ENCODE measurements at places on chromosomes 6 and 20.

DNA sequence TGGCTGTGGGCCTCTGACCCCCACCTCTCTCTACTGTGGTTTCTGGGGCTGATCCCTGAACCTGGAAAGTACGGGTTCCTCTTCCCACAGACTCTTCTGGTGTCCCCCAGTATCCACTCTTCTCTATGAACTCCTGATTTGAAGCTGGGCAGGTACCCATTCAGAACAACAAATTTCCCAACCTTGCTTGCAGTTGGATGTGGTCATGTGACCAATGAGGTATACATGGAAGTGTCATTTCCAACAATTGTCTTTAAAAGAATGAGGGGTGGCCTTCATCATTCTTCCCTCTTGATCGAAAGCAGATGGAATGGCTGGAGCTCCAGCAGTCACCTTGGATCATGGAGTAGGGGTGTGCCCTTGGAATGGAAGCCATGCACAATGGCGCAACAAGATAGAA, 128.0 kb upstream of the MLN start:
- DNase-seq, result no peak

- DNase-seq, result no peak
These were observed 27.3 kb upstream of the TCP11 start for GRCh38 chr6:35168461-35168861.

- DNase-seq, result no peak
These were observed 949.6 kb downstream of the TBC1D32 start for GRCh38 chr6:120384671-120385070.

DNA sequence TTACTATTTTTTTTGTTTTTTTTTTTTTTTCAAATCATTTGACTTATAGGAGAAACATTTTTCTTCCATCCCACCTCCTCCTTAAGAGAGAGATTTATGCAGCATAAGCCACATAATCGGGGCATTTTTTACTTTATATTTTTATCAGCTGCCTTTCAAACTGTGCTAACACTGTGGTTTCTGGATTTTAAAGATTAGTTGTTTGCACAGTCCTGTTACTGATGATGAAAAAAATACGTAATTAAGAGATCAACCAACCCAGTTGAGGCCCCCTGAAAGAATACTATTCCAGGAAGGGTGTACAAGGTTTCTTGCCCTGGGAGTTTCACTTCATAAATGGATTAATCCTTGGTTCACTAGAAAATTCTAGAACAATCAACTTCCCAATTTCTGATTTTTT, 68.3 kb downstream of the MMS22L start:
- DNase-seq, result no peak

DNA sequence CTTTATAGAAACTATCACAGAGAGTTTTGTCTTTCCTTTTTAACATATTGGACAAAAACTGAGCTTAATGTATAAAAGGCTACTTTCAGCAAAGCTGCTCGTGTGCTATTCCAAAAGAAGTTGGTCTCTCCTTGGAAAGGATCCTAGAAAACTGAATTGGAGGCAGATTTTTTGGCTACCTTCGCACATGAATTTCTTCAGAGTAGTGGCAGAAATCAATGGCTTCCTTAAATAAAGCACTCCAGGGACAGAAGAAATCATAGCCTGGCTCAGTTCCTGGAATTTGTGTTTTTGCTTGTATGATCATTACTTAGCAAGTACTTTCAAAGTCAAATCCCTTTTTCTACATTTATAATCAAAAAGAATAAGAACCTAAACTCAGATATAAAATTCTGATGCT, 780.3 kb downstream of the PHF3 start:
- no peak for DNase-seq

- no peak for DNase-seq
These were observed 47.5 kb downstream of the CHMP4B start for GRCh38 chr20:33858666-33859065.

DNA sequence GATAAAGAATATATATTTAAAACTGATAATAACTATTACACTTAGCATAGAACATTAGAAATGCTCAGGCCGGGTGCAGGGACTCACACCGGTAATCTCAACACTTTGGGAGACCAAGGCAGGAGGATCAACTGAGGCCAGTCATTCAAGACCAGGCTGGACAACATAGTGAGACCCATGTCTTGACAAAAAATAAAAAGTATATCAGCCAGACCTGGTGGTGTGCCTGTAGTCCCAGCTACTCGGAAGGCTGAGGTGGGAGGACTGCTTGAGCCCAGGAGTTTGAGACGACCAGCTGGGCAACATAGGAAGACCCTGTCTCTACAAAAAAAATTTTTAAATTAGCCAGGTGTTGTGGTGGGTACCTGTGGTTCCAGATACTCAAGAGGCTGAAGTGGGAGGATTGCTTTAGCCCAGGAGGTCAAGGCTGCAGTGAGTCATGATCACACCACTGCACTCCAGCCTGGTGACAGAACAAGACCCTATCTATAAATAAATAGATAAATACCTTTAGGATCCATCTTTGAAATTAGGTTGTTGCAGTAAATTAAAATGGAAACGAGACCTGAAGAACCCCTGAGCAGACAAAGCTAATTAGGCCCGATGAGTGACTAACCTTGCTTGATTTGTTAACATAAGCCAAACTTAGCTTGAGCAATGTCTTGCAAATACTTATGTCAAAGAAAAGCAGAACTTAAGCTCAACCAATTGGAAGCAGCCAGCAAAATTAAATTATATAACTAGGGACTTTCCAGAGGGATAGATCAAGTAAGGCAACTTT, 75.8 kb upstream of the E2F3 start:
- no peak for DNase-seq

GRCh38 chr6:124983383-124984083, 21.3 kb downstream of the RNF217 start:
- DNase-seq, result no peak

DNA sequence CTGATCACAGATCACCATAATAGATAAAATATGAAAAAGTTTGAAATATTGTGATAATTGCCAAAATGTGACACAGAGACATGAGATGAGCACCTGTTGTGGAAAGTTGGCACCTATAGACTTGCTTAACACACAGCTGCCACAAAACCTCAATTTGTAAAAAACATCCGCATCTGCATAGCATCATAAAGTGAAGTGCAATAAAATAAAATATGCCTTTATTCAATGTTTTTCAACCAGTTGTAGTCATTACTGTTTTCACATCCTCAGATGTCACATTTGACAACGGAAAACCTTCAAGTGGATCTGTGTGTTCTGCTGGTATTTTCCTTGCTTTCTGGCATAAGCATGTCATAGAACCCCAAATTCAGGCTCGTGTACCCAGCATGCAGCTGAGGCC, 50.2 kb upstream of the IFNGR1 start:
- no peak for DNase-seq

GRCh38 chr20:33986560-33987216, 7.0 kb upstream of the RALY start:
- DNase-seq, result no peak

DNA sequence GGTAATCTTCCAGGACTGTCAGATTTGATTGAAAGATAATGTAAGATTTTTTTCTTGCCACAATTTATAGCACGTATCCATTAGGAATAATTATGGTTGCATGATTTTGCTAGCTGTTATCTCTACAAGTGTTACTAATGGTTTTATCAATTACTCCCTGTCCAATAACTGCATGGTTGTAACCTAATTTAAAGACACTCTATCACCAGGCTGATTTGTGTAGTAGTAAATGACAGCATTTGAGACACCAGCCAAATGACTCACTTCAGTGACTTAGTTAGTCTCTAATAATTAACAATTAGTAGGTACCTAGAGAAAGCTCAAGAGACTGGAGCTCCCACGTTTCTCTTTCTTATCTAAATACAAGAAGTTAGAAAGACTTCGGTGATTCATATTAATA, 453.8 kb upstream of the POU3F2 start:
- no peak for DNase-seq

DNA sequence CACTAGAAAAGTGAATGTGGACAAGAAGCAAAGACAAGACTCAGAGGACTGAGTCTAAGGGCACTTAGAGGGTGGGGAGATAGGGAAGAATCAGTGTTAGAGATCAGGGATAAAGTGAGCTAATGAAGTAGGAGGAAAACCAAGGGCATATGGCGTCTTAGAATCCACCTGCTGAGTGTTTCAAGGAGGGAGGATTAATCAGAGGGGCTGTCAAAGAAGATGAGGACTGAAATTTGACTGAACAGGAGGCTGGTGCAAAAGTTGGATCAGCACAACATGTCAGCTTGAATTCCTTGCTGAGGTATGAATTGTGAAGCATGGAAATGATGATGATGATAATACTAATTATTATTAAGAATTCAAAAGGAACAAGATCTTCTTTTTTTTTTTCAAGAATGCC, 39.4 kb downstream of the PLCB4 start:
- DNase-seq, result no peak

- no peak for DNase-seq
These were observed 39.7 kb downstream of the ANKEF1 start for GRCh38 chr20:10074513-10074912.

DNA sequence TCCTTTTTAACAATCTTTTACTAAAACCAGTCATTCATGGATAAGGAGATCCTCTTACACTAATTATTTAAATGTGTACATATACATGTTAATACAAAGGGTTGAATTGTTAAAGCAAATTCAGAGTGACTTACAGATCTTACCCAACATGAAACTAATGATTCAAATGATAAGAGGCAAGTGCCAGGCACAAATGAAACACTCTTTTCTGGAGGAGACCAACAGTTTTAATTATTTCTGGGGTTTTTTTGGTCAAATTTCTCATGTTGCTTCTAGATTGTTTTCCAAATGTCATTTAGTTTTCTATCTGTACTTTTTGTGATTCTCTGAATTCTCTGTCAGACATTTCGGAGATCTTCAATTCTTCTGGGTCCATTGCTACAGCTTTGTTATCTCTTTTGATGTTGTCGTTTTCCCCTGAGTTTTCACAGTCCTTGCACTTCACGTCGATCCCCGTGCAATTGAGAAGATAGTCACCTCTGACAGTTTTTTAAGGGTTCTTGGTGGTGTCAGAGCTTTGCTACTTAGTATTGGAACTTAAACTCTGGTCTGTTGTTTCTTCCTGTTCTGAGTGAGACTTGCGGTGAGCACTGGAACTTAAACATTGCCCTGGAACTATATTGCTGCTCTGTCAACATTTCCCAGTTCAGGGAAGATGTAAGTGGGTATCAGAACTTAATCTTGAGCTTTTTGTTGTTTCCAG, 23.2 kb downstream of the MAS1 start:
- DNase-seq, result no peak

DNA sequence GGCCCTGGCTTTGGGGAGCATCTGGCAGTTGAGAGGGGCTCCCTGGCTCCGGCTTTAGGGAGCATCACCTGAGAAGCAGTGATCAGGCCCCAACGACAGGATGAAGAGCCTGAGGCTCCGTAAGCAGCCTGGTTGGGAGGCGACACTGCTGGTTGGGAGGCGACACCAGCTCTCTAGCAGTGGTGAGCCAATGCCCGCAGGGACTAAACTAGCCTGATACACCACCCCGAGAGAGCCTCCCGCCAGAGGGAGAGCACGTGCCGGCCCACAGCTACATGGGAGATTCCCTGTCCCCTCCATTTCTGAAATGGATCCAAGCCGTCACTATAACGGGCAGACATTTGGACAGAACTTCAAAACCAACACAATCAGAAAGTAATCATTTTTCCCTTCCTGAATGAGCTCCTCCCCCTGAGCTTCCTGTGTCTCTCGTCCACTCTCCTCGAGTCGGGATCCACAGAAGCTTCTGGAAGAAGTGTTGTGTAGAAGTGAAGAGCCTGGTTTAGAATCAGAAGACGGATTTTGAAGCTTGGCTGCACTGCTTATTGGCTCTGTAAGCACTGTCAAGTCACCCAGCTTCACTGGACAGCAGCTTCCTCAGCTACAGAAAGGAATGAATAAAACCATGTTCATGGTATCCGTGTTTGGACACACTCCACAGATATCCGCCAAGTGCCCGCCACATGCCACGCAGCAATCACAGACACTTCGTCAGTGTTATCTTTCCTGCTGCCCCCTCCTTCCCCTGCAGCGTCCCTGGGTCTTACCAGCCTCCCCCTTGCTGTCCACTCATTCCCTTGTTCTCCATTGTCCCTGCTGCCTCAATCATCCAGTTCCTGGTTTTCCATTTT, 199.6 kb downstream of the TTLL2 start:
- DNase-seq, result no peak

All from stimulated activated CD4-positive, alpha-beta T cell treated with anti-CD3 and anti-CD28 coated beads, TNF-alpha, amount 100 ng/mL, for 4 hours (primary cell).